Mesendoderm (in vitro differentiated cells): ENCODE measurements at places on chromosomes 5 and 9.

DNA sequence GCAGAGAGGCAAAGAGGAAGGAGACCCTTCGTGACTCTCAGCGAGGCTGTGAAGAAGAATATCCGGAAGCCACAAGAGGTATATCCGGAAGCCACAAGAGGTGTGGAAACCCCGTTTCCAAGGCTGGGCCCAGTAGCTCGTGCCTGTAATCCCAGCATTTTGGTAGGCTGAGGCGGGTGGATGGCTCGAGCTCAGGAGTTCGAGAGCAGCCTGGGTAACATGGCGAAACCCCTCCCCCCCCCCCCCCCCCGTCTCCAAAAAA is 612 bp upstream of the BBLN start:
- DNase-seq: no peak

GRCh38 chr5:157167214-157167621 is 1.2 kb upstream of the GARIN3 start:
- DNase-seq: peak; percentile 47

- DNase-seq: no peak
Measured at GRCh38 chr9:123772374-123772773, 157.6 kb downstream of the DENND1A start.

- DNase-seq: peak; percentile 7
Measured at GRCh38 chr5:103693517-103693916, 130.9 kb upstream of the NUDT12 start.

DNA sequence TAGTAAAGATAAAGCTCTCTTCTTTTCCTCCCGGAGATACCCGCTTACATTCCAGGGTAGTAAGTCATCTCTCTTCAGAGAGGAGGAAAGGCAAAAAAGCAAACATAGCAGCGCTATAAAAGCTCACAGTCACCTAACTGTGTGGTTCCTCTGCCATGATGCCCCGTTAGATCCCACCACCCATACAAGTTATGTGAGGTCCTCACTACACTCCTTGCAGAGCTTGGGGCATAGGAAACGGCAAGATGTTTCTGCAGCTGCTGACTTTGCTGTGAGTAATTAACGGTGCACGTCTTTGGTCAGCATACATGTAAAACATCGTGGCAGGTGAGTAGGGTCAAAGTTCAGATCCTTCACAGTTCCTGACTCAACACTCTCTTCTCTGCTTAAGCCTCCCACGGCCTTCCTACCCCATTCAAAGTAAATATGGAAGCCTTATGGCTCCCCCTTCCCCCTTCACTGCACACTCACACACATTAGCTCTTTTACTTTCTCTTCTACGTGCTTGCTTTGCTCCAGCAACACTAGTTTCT is 218.9 kb downstream of the DIRAS2 start:
- no peak for DNase-seq

DNA sequence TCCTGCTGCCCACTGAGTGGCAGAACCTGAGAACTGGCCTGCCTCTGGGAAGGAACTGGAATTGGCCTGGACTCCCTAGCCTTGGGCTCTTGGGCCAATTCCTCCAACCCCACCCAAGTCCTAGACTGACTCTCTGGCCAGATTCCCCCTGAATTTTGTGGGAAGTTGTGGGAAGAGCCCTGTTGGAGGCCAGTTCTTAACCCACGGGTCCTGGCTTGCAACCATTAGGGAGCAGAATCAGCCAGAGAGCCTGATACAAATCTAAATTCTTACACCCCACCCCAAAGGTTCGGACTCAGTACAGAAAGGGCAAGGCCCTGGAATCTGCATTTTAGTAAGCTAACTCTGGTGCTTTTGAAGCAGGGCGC is 125.3 kb upstream of the SLC25A48 start:
- DNase-seq: no peak

DNA sequence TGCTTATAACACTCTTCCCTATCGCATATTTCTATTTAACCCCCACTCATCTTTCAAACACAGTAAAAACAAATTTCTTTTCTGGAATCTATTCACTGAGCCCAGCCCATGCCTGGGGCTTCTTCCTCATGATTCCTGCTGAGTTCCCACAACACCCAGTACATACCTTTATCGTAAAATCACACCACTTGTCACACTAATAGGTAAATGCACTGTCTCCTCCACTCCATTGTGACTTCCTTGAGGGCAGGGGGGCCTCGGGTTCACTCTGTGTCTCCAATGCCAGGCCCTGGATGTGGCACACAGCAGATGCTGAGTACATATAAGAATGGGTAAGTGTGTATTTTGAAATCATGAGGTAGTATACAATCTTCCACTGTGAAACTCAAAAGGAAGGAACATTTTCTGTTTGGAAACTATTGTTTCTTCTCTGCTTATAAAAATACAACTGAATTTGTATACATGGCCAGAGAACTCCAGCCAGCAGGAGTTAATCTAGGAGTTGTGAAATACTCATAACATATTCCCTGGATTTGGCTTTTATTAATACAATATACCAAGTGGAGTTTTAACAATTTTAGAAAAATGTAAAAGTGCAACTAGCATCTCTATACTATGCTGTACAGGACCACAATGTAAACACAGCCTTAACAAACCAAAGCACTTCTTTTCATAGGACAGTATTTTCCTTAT is 7.2 kb downstream of the PLK2 start:
- no peak for DNase-seq

DNA sequence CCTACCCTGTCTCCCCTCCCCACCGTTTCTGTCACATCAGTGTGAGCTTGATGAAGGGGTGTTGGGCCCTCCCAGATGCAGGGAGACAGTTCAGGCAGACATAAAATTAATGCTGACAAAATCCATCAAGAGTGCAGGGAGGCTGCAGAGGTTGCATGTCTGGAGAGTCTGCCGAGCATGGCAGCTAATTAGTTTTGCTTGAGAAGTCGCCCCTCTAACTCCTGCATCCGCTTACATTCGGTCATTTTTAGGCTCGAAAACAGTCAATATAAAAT is 44.9 kb downstream of the GALNT12 start:
- no peak for DNase-seq

DNA sequence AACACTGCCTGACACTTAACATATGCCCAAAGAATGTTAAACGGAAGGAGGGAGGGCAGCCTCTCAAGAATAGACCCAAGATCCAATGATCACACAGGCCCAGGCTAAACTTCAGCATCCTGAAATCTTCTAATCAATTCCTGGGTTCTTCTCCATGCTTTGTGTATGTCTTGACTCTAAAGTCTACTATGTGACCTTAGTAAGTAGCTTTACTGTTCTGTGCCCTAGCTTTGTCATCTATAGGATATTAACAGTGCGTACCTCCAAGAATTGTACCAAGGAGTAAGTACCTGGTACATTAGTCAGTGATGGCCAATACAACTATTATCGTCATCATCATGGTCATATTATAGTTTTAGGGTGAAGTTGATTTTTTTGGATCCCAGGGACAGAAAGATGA is 96.6 kb downstream of the SGCD start:
- DNase-seq: no peak

GRCh38 chr9:90027296-90027790 is 422.5 kb downstream of the GADD45G start:
- DNase-seq: no peak

- no peak for DNase-seq
Measured at GRCh38 chr5:127400946-127401670, 110.5 kb downstream of the MEGF10 start.

DNA sequence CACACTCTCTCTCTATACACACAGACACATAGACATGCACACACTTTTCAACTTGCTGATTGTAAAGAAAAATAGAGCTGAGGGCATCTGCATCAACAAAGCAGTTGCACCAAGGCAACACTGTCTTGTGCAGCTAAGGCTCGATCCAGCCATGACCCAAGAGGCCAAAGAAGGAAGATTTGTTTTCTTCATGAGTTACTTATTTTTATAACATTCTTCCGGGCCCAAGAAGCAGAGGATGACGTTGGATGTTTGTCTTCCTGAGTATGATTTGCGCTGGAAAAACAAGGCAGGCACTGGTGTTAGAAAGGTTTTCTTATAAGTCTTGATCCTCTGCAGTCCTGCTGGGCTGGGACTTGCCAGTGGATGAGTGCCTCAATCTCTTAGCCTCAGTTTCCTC is 344.1 kb downstream of the ADAMTS6 start:
- no peak for DNase-seq

DNA sequence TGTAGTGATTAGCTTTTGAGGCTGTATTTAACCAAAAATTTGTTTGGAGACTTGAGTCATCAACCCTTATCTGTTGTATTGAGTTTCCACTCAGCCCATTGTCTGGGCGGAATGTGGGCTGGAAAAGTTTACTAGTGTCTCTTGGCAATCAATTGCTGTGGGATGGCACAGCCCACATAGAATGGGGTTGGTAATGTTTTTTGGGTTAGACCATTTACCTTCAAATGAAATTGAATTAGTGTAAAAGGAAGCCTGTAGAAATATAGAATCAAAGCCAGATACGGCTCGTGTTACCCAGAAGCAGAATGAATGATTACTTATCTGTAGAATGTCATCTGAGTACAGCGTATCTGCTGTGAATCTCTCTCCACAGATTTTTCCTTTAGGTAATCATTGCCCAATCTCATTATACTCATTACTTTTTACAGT is 142.9 kb downstream of the AOPEP start:
- no peak for DNase-seq

DNA sequence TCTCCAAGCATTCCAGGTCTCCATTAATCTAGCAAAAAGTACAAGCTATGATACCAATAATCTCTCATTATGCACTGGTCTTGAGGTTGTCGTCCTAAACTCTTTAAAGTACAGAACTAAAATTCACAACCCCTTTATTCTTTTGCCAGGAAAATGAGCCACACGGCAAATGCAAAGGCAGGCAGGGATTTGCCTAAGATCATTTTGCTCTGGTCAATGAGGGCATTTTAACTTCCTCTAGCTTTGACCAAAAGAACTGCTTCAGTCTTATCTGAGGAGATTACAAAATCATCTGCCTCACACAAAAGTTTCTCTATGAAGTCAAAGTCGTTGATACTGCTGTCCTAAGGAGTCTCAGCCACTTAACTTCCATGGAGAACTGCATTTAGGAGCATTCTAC is 51.8 kb downstream of the EPB41L4B start:
- DNase-seq: no peak

- no peak for DNase-seq
Measured at GRCh38 chr5:137665678-137666460, 70.0 kb downstream of the KLHL3 start.

GRCh38 chr9:16331527-16331926 is 538.9 kb downstream of the BNC2 start:
- no peak for DNase-seq

- no peak for DNase-seq
Measured at GRCh38 chr9:108991479-108991878, 21.8 kb downstream of the CTNNAL1 start.

GRCh38 chr5:59506285-59506877 is 387.1 kb downstream of the PDE4D start:
- DNase-seq: no peak

- no peak for DNase-seq
Measured at GRCh38 chr5:149504677-149505076, 46.6 kb downstream of the CSNK1A1 start.

DNA sequence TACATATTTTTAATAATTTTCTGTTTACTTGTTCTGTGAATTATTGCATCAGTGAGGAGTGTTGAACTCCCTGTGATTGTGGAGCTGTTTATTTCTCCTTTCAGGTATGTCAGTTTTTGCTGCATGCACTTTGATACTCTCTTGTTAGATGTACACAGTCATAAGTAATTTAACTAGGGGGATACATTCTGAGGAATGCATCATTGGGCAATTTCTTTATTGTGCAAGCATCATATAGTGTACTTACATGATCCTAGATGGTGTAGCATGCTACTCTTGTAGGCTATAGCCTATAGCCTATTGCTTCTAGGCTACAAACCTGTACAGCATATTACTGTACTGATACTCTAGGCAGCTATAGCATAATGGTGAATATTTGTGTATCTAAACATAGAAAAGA is 9.5 kb downstream of the DENND4C start:
- no peak for DNase-seq

GRCh38 chr9:105093685-105094084 is 150.8 kb upstream of the SLC44A1 start:
- DNase-seq: no peak

DNA sequence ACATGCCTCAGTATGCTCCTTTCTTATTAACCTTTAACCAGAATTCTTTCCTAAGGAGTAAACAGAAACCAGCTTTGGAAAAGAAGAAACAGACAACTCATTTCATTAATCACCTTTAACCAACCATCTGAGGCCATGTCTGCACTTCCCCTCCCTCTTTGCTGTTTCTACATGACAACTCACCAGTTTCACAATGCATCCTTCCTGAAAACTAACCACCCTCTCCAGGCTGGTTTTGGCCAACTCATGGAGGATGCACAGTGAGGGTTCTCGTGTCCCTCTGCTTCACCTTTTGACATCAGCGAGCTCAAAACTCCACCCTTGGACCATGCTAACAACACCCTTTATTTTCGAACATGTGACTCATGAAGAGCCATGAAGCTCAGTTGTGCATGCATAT is 244.1 kb downstream of the ELAVL2 start:
- DNase-seq: no peak

DNA sequence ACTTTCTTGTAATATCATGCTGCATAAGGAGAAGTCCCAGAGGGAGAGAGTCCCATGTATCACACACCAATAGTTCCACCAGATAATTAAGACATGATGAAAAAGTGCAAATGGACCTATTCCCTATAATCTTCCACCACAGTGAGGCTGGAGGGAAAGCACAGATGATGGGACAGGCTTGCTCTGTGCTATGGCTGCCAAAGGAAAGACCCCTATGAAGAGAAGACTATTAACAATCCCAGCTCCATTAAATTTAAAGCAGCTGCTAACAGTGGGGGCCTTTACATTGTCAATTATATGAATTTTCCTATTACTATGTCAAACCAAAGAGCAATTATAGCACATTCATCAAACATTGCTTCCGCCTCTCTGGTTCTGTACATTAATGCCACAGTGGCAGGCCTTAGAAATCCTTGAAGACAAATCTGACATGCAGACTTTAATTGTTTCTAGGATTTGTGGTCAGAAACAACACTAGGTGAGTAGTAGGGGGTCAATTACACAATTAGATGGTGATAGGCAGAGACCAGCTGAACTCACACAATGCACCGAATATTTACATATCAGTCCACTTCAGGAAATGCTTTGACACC is 551.3 kb downstream of the TLE1 start:
- DNase-seq: peak; percentile 47

- DNase-seq: peak; percentile 67
Measured at GRCh38 chr9:137029058-137029936, 1.3 kb upstream of the ABCA2 start.

DNA sequence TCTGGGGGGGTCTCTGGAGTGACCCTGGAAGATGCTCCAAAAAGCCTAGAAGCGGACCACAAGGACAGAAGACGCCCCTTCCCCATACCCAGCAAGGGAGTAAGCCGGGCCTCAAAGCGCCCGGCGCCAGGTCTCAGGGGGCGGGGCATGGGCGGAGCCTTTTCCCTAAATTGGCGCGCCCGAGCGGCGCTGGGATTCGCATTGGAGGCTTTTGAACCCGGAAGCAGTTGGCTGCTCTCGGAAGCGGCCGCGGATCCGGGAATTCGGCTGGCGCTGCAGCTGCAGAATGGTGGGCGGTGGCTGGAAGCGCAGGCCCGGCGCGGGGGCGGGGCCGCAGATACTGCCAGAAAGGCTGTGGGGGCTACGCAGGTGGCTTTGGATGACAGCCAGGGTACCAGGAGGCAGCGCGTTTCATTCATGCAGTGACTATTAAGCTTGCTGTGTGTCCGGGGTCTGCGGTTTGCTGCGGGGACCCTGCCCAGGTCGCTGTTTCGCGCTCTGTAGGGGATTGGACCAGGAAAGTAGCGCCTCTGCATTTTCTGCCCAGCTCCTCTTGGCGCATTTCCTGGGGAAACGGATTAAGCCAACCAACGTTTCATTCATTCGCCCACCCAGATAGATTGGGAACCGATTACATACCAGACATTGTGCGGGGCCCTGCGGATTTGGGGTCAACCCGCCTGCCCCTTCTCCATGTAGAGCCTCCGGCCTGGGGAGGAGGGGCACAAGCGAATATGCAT is 83.0 kb upstream of the FREM1 start:
- DNase-seq: peak; percentile 96
